ENCODE measurements at places on chromosomes 4 and X.

- no peak for DNase-seq
These were observed 75.4 kb upstream of the SCOC start for GRCh38 chr4:140298001-140298400.

DNA sequence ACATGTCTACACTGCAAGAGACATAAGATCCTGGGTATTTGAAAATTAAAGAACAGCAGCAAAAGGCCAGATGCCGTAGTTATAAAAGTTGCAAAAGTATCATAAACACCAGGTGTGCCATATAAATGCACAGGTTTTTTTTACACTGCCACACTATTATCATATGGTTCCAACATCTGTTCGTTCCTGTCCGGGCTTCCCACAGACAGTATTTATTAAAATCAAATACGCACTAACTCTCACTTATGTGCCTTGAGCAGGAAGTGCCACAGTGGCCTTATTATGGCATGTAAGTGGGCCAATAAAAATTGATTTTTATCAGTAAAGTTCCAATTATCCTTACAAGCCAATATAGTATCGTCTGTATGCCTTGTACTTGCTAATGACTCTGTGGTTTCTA is 873.2 kb downstream of the RPA4 start:
- DNase-seq: no peak

DNA sequence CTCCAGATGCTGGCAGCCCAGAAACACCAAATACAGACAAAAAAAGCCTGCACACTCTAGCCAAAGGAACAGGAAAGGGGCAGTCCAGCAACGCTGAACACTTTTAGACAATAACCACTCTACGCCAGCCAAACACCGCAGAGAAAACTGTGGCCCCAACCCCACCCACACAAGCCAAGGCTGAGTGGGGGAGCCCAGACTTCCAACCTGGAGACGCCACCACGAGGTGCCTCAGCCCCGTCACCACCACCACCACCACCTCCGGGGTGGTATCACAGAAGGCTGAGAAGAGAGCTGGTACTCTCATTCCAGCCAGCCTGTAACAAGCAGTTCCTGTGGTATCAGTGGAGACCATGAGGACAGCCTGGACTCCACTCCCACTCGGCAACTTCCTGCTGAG is 22.8 kb downstream of the MEPE start:
- DNase-seq: no peak

DNA sequence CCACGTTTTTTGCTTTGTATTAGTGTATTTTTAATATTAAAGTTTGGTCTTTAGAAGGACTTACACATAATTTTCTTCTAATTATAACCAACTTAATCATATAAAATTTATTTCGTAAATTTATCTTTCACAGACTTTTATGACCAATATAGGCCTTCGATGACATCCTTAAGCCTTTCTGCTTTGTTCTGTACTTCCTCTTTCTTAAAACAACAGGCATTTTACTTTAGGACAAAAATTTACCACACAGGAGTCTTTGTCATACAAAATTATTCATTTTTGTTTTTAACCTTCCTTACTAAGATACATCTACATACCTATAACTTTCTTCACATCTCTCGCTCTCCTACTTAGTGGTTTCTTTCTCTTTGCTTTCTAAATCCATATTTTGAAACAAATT is 56.3 kb downstream of the RGS12 start:
- no peak for DNase-seq

GRCh38 chrX:154349359-154349935 is 25.0 kb downstream of the FLNA start:
- no peak for DNase-seq

DNA sequence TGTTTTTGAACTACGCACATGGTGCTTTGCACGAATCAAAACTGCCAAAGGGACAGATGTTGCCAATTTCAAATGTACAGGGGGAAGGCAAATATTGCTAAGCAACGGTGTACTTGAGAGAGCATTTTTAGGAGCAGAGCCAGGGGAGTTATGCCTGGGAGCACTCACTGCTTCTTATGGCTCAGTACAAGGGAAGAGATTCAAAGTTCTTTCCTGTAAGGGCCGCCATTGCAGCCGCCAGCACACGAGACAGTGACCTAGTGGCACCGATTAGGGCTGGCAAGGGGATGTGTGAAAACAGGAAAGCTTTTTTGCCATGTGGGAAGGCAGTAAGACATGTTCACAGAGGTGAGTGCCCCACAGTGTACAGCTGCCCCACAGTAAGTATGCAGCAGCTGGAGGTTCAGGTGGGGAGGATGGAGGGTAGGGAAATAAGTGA is 133.8 kb downstream of the AFF1 start:
- DNase-seq: no peak

Measured in iris pigment epithelial cell (primary cell).